ENCODE measurements at places on chromosomes 7 and 10.

DNA sequence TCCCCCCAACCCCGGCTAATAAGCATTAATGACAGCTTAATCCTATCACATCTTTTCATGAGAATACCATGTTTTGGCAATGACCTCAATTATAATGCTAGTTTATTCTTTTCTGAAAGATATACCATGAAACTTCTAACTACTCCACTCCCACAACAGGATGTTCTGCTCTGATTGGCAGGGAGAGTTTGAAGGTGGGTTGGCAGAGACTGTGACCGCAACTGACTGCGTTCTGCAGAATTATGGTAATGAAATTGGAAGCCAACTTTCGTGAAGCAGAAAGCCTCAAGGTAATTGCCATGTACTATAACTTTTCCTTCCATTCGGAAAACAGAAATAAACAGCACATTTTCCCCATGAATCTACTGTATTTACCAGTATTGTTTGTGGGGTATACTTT lies 288.2 kb upstream of the SEMA3D start:
- DNase-seq, result no peak

GRCh38 chr7:121286742-121287734 lies 41.8 kb upstream of the WNT16 start:
- peak; percentile 21 for DNase-seq

- DNase-seq, result no peak
Observed at GRCh38 chr10:851901-852300, 79.6 kb downstream of the LARP4B start.

GRCh38 chr7:16563281-16564022 lies 36.8 kb downstream of the LRRC72 start:
- DNase-seq, result no peak

- DNase-seq, result peak; percentile 48
Observed at GRCh38 chr7:816751-817671, 15.3 kb upstream of the SUN1 start.

- no peak for DNase-seq
Observed at GRCh38 chr7:124728610-124729009, 37.0 kb downstream of the GPR37 start.

DNA sequence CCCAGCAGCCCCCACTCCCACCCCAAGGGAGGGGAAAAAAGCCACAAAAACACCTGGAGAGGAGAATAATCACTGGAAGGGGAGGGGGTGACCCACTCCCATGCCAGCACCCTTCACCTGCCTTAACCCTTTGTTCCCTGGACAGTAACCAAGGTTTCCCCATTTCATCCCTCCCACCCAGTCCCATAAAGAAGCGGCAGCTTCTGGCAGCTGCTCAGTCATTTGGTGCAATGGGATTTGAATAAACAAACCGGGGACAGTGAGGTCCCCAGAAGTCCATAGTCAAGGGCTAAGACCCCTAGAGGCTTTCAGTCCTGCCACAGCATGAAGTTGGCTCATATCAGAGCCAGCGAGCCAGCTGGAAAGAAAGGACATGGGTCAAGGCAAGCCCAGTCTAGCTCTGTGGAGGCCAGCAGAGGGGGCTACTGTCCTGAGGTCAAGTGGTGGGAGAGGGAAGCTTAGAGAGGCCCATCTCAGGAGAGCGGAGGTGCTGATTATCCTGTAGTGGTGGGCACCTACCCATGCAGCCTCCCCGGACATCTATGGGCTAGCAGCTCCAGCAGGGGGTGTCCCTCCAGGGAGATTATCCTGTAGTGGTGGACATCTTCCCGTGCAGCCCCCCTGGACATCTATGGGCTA lies 58.9 kb upstream of the LBX1 start:
- no peak for DNase-seq

DNA sequence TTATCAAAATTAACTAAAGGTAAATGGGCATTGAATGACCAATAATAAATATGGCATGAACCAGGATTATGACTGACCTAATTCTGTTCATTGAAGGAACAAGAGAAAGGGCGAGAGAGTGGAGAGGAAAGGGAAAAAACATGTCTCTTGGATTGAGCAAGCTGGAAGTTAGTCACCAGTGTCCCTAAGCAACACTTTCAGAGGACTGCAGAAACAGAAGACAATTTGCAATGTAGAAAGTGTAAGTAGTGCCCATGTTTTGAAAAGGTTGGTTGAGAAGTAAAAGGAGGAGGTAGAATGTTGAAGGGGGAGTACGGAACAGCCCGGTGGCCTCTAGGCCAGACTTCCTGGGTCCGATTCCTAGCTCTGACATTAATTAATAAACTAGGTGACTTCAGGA lies 94.6 kb downstream of the FAS start:
- peak; percentile 27 for DNase-seq

DNA sequence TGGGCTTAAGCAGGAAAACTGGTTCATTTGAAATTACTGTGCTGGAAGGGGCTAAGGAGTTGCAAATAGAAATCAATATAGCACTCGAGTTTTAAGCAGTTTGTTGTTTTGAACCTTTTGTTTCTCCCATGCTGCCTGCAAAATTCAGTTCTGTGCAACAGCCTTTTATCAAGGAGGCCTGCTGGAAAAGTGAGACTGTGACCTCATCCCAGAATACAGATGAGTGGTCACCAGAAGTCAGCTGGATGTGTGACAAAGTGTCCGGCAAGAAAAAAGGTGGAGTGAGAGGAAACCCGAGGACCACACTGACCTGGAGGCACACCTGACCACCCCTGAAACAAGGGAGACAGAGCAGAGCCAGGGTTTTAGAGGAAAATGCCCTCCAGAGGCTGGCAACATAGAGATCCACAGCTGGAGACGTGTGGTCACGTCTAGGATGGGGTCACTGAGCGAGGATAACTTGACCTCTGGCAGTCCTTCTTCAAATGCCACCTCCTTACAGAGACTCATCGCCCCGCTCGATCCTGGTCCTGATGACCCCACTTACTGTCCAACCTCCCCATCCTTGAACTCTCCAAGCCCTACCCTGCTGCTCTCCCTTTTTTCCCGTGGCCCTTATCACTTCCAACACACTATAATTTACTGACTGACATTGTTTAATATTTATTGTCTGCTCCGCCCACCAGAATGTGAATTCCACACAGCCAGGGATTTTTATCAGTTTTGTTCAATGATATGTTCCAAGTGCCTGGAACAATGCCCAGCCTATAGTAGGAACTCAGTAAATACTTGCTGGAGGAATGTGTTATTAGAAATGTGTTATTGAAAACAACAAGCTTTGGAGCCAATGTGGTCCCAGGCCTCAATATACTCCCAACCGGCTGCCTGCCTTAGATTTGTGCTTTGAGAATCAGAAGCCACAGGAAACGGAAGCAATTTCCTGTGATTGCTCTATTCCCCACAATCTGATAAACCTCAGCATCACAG lies 243.8 kb downstream of the GLI3 start:
- no peak for DNase-seq

DNA sequence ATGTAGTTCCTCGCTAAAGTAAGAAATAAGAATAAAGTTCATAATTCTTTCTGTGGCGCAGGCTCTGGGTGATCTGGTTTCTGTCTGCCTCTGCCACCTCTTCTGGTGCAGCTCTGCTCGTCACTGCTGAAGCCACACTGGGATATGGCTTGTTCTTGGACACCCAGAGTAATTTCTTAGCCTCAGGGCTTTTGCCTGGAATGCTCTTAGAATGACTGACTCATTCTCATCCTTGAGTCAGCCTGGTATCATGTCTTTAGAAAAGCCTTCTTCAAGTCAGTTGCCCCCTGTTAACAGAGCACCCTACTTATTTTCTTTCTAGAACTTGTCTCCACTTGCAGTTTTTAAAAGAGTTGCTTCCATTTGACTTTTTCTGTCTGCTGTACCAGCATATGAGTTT lies 2.0 kb downstream of the ZSCAN25 start:
- DNase-seq, result peak; percentile 48

DNA sequence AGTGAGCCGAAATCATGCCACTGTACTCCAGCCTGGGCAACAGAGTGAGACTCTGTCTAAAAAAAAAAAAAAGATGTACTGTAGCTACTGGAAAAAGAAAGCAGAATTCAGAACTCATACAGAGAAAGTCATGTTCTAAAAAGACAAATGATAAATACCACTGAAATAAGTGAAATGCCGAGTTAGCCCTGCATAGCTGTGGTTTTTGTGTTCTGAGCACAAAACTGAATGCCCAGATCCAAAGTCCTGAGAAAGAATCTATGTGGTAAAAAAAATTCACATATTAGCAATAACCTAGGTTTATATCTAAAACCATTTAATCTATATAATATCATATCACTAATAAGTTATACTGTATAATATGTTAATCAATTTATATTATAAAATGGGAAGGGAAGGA lies 29.3 kb upstream of the HECW1 start:
- peak; percentile 48 for DNase-seq

DNA sequence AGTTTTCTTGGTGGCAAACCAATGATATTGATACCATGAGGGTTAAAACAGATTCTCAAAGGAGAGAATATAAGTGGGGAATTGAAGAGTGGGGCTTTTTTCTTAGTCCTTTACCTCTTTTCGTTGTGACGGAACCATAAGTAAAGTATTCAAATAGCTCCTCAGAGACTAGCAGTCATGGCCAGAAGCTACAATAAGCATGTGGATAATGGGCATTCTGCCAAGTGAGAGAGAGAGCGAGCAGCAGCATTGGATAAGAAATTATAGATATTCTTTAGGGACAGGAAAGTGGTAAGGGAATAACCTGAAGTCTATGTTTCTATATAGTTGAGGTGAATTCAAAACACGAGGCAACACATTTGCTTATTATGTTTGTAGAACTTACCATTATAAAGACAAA lies 235.1 kb downstream of the SEMA3E start:
- no peak for DNase-seq

GRCh38 chr10:6458814-6459213 lies 121.3 kb downstream of the PRKCQ start:
- no peak for DNase-seq

DNA sequence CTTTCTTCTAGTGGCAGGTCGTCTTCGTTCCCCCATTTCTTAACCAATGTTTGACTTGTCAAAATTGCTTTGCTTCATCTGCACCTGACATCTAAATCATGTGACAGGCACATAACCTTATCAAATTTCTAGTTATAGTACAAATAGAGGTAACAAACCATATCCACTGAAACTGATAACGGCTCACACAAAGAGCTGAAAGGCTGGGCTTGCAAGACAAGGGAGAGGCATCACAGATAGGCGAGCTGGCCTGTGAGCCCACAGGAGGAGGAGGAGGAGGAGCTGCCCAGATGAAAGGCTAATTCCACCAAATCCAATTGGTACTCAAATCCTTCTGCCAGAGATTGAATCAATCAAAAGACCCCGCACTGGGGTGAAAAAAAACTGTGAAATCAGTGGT lies 80.2 kb upstream of the NEBL start:
- DNase-seq, result no peak

GRCh38 chr10:60035984-60036383 lies 129.6 kb upstream of the CCDC6 start:
- DNase-seq, result no peak

DNA sequence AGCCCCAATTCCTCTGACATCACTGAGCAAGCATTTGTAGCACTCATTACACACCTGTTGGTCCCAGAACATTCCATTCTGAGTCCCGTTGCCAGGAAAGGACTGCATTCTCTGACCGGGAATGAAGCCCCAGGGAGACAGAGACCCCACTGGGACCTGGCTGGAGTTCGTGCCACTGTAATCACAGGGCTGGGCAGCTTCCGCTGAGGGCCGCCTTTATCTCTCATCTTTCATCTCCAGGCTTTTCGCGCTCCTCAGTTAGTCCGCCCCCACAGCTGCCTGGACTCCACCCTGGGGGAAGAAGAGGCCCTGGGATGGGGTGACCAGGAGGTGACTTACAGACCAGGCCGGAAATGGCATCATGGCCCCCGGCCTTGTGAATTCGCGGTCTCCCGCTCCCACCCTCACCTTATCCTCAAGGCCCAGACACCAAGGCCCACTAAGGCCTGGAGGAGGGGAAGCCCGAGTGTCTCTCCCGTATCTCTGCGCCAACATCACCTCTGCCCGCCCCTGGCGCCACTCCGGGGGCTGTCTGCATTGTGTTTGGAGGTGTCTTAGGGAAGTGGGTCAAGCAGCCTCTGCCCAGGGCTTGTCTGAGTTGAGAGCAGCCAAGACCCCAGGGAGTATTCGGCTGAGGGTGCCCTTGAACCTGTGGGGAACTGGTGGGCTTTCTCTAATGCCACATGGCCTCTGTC lies 75.4 kb downstream of the PROSER2 start:
- DNase-seq, result no peak

GRCh38 chr10:73857446-73857845 lies 16.9 kb downstream of the CAMK2G start:
- DNase-seq, result peak; percentile 37

GRCh38 chr7:157543276-157543675 lies 206.5 kb downstream of the DNAJB6 start:
- no peak for DNase-seq

DNA sequence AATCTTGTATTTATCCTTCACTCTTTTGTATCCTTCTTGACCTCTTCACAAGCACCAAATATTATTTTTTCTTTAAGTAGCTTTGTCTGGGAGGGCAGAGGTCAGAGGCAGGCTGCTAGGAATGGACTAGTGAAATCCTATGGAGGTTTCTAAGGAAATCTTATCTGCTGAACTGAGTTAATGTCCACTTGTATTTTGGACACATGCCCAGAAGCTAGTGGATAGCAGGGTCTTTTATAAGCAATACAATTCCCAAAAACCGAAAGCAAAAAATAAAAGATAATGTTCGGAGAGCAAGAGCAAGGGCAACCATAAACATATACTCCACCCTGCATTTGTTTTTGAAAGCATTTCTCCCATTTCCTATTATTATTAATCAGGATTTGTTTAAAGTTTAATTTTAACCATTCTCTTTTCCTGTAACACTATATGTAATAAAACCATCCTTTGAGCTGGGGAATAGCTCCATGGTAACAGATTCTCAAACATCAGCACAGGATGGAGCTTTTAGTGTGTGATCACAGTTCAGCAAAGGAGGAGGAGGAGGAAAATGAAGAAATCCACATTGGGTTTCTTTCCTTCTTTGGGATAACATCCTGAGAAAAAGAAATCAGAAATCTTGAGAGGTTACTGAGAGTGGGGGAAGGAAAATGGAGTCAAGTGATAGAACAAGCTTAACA lies 328.2 kb upstream of the LRRN3 start:
- DNase-seq, result no peak

- DNase-seq, result no peak
Observed at GRCh38 chr7:105920766-105921165, 42.3 kb upstream of the CDHR3 start.

DNA sequence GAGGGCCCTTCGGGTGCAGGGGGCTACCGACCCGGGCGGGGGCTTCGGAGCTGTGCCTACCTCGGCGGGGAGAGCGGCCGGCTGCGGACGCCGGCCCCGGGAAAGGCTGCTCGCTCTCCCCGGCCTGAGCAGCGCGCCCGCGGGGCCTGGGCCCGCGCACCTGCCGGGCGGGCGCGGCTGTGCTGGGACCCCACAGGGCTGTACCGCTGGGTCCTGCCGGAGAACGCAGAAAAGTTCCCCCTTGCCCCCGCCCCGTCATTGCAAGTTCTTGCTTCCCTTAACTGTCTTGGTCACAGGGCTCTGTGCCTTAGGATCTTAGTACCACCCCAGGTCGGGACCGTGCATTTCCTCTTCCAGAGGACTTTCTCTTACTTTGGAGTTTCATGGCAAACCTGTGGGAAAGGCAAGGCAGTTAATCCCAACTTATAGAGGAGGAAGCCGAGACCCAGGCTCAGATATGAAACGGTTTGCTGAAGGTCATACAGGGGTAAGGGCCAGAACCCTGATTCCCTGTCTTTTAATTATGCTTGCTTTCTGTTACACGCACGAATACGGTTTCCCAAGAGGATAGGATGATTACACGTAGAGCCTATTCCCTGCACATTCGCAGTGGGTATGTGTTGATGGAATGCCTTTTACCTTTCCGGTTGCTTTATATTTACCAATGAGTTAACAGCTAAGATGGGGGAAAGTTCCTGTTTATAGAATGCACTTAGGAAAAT lies 652 bp downstream of the PCGF5 start:
- peak; percentile 53 for DNase-seq

GRCh38 chr10:52491246-52491995 lies 177.3 kb downstream of the DKK1 start:
- DNase-seq, result peak; percentile 63

All from AG20443 (cell line).